ENCODE measurements at places on chromosomes 1 and 21. TPM values are rescaled to one million over a fixed set of nuclear protein-coding genes. Genes with fewer than 3 reads are reported as not detected.

DNA sequence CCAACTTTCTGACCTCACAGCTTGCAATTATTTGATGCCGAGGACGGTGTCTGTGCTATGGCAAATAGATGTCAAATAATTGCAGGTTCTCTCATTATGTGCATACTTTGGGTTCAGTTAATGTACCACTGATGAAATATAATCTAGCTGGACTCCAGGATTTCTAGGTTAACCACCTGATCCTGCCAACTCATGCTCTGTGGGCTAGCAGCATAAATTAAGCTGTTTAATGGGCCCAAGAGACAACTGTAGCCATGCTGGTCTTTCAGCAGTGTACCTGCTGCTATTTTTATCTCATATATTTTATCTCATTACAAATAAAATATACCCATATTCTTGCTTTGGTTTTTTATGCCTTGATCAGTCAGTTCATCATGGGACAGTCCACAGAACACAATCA is 43.3 kb upstream of the HP1BP3 start:
- no peak for DNase-seq

The PADI4 gene
- not detected for total RNA-seq

The APOBEC4 gene
- total RNA-seq = not detected

The A3GALT2 gene
- not detected for total RNA-seq

DNA sequence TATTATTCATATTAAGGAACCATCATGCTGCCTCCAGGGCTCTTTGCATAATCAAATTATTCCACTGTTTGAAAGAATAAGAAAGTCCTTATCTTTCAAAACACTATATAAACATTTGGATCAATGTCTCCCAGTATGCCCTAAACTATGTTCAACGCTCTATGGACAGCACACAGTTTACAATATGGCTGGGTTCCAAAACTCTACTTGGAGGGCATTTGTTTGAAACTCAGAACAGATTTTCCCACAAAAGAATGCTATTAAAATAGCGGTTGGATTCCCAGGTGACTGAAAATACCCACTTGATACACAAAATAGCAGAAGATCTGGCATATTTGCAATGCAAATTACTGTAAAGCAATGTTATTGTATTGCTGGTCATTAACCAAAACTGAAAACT is 3.2 kb downstream of the HAO2 start:
- DNase-seq = no peak

The DIO1 gene
- total RNA-seq = not detected

GRCh38 chr21:17529648-17530047 is 16.8 kb downstream of the CXADR start:
- no peak for DNase-seq

DNA sequence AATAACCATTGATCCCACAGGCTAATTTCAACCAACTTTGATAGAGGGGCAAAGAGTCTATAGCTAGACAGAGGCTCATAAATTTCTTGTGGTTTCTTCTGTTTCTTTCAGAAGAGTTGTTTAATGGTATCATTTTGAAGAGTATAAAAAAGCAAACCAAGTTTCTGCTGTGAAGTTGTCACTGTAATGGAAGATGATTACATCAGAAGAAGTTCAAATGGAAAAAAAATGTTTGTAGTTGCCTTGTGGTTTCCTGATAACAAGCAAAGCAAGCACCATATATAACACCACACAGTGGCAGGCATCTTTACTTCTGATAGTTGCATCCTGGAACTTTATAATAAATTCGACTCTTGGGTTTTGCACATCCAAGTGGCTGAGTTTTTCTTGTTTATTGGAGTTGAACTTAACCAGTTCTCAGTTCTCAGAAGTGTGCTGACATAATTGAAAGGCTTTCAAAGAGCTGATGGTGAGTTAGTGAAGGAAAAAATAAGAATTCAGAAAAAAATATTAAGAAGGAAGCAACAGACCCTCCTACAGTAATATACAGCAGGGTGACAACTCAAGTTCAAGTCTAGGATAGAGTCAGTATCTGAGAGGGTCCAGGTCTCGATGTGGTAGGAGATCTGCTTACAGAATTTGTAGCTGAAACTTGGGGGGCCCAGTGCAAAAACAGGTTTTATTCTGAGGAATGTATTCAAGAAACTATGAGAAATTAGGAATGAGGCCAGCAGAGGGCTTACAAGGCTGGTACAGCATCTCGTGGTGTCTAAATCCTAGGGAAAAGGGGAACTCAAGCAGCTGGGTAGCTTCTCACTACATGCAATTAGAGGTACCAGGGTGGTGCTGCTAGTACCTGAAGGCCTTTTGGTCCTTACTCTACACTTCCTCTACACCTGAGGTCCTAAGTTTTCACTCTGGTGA is 123.5 kb downstream of the CRB1 start:
- no peak for DNase-seq

DNA sequence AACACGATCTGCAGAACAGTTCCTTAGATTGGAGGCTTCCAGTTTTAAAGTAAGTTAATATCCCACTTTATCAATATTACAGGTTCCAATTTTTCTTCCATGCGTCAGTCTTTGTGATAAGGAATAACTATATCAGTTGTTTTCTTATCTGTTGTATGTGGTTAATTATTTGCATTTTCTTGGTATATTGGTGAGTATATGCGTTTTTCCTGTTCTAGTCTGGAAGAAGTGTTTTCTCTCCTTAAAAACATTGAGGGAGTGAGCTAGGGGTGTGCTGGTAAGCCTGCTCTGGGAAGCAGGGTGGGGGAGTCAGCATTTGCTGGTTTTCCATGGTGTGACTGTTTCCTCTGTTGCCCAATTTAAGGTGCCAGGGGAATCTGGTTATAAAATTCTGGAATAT is 50.2 kb upstream of the KIF1B start:
- no peak for DNase-seq

DNA sequence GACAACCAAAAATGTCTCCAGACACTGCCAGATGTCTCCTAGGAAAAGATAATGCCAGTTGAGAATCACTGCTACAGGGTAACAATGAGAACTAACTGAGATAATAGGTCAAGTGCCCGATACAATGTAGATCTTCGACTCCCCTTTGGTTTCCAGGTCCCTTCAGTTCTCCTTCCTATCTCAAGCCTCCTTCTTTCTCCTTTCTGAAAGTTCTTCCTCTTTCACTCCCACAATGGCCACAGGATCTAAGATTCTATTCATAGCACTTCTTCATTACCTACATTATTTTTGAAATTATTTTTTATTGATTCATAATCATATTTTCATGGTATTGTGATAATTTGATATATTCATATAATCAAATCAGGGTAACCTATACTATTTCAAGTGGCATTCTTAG is 6.3 kb downstream of the PFDN2 start:
- no peak for DNase-seq

DNA sequence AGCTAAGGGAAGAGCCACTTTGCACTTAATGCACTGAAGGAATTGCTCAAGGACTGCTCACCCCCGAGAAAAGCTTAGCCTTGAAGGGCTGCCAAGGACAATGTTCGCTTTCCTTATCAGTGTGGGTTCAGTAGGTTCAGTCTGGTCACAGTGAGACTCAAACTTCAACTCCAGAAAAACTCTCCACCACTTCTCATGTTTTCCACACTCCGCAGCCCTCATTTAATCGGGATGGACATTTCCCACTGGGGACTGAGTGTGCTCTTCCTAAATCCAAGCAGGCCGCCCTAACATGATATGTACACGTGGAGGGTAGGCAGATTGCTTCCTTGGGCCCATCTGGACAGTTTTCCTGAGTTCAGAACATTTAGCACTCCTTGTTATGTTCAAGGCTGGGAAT is 19.5 kb downstream of the SUSD4 start:
- no peak for DNase-seq

The UBE2U gene
- not detected for total RNA-seq

DNA sequence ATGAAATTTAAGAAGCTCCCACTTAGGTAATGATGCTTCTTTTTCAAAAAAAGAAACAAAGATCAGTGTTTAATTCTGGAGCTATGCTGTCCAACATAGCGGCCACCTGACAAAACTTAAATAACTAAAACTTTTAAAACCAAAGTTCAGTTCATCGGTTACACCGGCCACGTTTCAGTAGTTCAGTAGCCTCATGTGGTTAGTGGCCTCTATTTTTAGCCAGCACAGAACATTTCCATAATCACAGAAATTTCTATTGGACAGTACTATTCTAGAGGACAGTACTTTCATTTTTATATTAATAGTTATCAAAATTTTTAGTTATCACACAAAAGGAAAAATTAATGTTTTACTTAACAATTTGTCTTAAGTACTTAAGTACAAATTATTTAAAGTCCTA is 141.0 kb downstream of the USP25 start:
- DNase-seq = no peak

The HOOK1 gene
- total RNA-seq = under 0.01 TPM

GRCh38 chr1:55153031-55153430 is 62.1 kb downstream of the USP24 start:
- DNase-seq = no peak

The PAPPA2 gene
- total RNA-seq = 1.4 TPM

GRCh38 chr1:58308206-58308605 is 238.3 kb downstream of the OMA1 start:
- DNase-seq = no peak

- DNase-seq = no peak
These were observed 6.8 kb downstream of the NHLH1 start for GRCh38 chr1:160373696-160374095.

The RAP1GAP gene
- total RNA-seq = 0.33 TPM

DNA sequence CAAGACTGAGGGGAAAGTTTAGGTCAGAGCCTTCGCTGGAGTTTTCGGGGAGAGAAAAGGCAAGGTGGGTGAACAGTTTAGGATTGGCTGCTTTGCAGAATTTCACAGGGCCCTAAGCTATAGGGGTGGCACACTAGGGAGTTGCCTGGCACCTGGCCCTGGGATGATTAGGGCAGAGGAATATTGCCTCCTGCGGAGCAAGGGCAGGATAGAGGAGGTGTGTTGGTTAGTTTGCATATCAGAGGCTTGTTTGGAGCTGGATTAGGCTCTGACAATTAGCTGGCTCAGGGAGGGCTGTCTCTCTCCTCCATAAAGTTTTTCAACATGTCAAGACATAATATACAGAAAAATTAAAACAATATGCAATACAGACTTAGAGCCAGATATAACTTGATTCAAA is 436.4 kb downstream of the DISC1 start:
- no peak for DNase-seq

GRCh38 chr1:156383023-156383422 is 14.0 kb downstream of the RHBG start:
- no peak for DNase-seq

GRCh38 chr1:64956733-64957441 is 9.5 kb downstream of the JAK1 start:
- no peak for DNase-seq

The SHISAL2A gene
- total RNA-seq = not detected

DNA sequence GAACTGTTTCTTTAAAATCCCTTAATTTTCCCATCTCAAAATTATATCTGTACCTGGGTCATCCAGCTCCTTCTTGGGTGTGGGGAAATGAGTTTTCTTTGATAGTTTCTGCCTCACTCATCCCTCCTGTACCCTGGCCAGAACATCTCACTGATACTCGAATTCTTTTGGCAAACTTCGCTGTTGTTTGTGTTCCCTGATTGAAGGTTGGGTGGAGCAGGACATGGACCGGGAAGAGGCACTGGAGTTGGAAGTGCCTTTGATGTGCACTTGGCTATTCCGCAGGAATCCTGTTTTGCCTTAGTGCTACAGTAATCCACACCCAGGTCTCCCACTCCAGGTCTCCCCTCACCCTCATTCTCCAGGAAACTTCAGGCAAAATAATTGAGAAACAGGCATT is 11.2 kb downstream of the MINDY1 start:
- no peak for DNase-seq

DNA sequence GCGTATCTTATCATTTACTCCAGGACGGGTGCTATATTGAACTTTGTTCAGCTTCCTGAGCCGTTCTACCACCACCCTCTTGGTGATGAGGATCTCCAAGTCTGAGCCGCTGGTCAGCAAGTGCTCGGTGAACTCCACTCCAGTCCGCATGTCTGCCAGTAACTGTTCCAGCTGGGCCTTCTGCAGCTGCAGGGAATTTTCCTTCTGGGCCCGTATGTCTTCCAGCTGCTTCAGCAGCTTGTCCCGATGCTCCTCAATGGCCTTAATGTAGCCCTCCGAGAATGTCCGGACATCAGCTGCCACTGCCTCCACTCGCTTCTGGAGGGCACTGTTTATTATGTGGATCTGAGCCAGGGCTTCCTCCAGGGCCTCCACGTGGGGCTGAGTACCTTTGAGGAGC is 3.4 kb downstream of the TRIM45 start:
- no peak for DNase-seq

- no peak for DNase-seq
These were observed 93.0 kb upstream of the PBX1 start for GRCh38 chr1:164466001-164466421.

The CYP4A11 gene
- not detected for total RNA-seq

The ROR1 gene
- total RNA-seq = 27.3 TPM

DNA sequence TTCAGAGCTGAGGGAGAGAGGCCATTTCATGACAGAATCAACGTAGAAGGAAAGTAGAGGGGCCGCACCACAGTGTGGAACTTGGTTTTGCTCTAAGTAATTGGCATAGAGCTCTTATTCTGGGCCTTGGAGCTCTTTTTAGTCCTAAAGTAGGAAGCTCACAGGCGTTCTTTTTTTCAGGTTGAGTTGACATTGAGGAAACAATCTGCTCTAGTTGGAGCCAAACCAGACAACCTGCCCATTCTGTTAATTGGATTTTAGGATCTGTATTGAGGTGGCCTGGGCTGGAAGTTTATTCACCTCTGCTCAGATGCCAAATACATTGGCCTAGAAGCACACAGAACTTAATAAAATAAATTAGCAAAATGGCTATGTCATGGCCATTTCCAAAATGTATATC is 1093.9 kb downstream of the ADGRL2 start:
- DNase-seq = no peak

The ARHGEF16 gene
- 0.41 TPM for total RNA-seq

- DNase-seq = no peak
These were observed 19.9 kb downstream of the SGIP1 start for GRCh38 chr1:66553846-66554245.

The MFSD2A gene
- total RNA-seq = 1.3 TPM

Measured in sigmoid colon (tissue), 7 donors.